Ammon's horn (tissue), 1 donor: ENCODE measurements at places on chromosomes 7 and 10.
A peak's percentile ranks its signal among the peaks of the same experiment; 100 is the strongest.

- DNase-seq = peak; percentile 31
Observed at GRCh38 chr7:41002741-41003610, 699.9 kb downstream of the INHBA start.

GRCh38 chr10:121608469-121609190 lies 10.4 kb upstream of the FGFR2 start:
- DNase-seq = peak; percentile 45

- peak; percentile 15 for DNase-seq
Observed at GRCh38 chr7:18086165-18087025, 58.7 kb upstream of the PRPS1L1 start.

DNA sequence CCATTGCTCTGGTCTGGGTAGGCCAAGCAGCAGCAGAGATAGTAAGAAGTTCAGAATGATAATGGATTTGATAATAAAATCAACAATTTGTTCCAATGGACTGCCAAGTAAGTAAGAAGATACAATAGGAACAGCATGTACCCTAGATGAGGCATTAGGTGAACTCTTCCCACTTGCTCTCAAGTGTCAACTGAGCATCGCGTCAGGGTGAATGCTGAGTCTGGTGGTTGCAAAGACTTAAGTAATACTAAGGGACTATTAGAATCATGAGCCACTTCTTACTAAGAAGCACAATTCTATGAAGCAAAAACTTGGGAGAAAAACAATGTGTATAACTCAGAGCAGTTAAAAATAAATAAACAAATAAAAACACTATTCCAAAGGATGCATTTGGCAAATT lies 54.5 kb downstream of the LRRN3 start:
- no peak for DNase-seq

DNA sequence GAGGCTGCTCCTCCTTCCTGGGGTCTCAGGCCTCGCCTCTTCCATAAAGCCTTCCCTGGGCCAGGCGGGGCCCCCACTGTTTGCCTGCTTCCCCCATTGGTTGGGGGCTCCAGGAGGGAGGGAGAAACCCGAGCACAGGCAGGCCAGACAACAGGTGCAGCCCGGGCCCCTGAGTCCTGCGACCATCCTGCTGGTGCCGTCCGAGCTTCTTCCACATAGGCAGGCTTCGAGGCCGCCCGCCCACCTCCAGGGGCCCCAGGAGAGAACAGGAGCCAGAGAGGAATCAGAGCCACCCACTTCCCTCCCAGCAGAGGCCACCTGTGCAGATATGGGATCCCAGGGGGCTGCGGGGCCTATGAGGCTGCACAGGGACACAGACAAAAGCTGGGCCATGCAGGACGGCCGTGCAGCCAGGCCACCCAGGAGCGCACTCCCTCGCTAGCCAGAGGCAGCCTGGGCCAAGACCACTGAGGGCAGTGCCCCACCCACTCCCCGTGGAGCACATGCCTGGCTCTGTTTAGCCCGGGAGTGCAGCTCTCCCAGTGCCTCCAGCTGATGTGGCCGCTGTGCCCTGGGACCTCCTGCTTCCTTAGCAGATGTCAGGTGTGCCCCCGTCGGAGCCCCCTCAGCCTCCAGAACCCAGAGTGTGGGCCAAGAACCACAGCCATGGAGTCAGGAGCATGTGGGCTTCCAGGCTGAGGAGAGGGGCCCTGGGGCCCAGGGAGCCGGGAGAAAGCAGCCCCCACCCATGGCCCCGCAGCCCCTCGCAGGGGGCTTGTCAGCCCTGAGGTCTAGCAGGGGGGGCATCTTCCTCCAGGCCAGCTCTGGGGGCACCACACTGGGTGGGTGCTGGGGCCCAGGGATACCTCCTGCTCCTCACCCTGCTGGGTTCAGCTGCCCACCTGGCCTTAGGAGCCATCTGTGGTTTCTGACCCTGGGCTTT lies 59.9 kb upstream of the INPP5A start:
- DNase-seq = no peak

DNA sequence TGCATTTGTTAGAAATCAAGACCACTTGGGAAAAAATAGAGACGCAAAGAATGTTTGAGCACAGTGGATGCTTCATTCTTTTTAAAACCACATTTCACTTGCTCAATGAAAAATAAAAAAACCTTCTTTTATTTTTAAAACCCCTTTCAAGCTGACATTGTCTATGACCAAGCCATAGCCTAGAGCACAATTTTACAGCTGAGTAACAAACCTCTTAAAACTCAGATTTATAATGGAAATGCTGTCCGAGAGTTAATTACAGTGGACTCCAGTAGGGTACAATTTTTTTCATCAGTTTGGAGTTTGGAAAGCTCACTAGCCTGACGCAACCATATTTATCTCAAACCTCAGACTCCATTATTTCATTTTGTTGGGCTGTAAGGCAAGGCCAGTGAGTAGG lies 116.3 kb downstream of the RNLS start:
- no peak for DNase-seq
